Transverse colon (tissue), 4 donors: ENCODE measurements at places on chromosomes 6 and 20. TPM values are rescaled to one million over a fixed set of nuclear protein-coding genes. Genes with fewer than 3 reads are reported as not detected.

The NKAIN4 gene
- not detected for total RNA-seq

The SLC35F1 gene
- total RNA-seq = 0.60 TPM

The MEI4 gene
- not detected for total RNA-seq

The RBM12 gene
- total RNA-seq = 31.8 TPM

The SLPI gene
- total RNA-seq = 77.8 TPM

The SLC35D3 gene
- total RNA-seq = not detected

The EGFL8 gene
- 16.2 TPM for total RNA-seq

The PKIB gene
- 45.2 TPM for total RNA-seq

The CPXM1 gene
- 0.80 TPM for total RNA-seq

The TRIM10 gene
- 4.6 TPM for total RNA-seq

The MAN1A1 gene
- 123 TPM for total RNA-seq

The VNN1 gene
- not detected for total RNA-seq

The TLDC2 gene
- total RNA-seq = 23.2 TPM

The FGD2 gene
- total RNA-seq = 13.1 TPM

The UBD gene
- 8.4 TPM for total RNA-seq

The CRISP3 gene
- total RNA-seq = not detected

The TMEM74B gene
- total RNA-seq = 4.0 TPM

The L3MBTL3 gene
- 16.7 TPM for total RNA-seq

The BPIFB4 gene
- not detected for total RNA-seq

The HLA-DRB1 gene
- 23.8 TPM for total RNA-seq

The SAPCD1 gene
- total RNA-seq = 3.3 TPM

The NMBR gene
- not detected for total RNA-seq

The KCNK16 gene
- total RNA-seq = not detected

The SPDEF gene
- total RNA-seq = 9.0 TPM

The CST7 gene
- total RNA-seq = not detected

The ERGIC3 gene
- 115 TPM for total RNA-seq

The PRRT1 gene
- 2.4 TPM for total RNA-seq

The NOX3 gene
- total RNA-seq = not detected

The MUCL3 gene
- total RNA-seq = 0.16 TPM

The FAM50B gene
- total RNA-seq = not detected

The PTCRA gene
- not detected for total RNA-seq

The HSPA1L gene
- total RNA-seq = 0.64 TPM

The SEMG1 gene
- not detected for total RNA-seq

The MMP24 gene
- 4.5 TPM for total RNA-seq

The BPIFB2 gene
- total RNA-seq = not detected

The MCCD1 gene
- not detected for total RNA-seq

The PGBD1 gene
- total RNA-seq = 3.2 TPM

The SPTLC3 gene
- 9.7 TPM for total RNA-seq

The CLDN20 gene
- total RNA-seq = not detected

The CNR1 gene
- total RNA-seq = 6.4 TPM

The CEP57L1 gene
- 15.8 TPM for total RNA-seq
